ENCODE measurements at places on chromosomes 5 and 9.

DNA sequence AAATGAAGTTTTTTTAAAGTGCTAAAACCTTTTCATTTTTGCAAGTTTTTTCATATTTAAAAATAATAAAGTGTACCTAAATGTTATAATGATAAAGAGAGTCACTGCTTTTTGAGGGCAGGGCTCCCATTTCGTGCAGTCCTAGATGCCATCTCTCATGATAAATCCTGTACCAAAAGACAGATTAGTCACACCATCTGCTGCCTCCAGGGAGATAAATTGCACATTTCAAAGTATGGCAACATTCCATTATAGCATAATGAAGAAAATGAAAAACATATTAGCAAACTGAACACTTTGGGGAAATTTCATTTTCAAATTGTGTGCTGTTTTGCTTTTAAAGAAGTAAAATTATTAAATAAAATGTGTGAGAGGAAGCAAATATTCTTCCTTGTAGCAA is 257.2 kb downstream of the KIAA0825 start:
- no peak for DNase-seq

DNA sequence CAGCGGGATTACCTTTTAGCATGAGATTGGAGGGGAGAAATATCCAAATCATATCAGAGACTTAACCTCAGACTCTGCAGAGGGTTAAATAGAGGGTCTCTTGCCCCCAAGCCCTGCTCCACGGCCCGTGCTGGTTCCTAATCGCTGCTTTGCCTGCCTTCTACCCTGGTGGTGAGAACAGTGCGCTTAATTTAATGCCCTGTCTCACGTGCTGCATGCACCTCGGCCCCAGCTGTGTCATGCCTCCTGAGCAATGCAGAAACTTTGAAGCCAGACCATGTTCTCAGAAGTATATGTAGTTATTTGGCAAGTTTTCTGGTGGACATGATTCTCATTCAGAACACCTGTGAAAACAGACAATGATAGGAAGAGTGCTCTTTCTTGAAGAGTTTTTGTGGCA is 1.4 kb downstream of the OTULIN start:
- DNase-seq, result no peak

GRCh38 chr5:164475339-164475977 is 970.0 kb downstream of the MAT2B start:
- no peak for DNase-seq

DNA sequence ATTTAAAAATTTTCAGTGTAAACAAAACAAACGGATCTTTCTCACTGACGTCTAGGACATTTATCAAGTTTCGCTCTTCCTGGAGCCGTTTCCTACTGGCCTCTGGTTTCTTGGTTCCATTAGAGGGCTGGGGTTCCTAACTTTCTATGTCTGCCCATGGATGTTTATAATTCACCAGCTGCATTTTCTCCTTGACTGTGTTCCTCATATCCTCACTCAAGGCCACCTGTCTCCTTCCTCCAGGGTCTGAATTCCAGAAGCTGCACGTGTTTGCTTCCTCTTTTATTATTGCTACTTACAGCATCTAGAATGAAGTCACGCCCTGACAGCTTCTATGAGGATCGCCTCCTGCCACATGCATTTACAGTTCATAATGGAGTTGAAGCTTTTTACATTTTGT is 74.1 kb upstream of the BASP1 start:
- no peak for DNase-seq

GRCh38 chr5:170010595-170010994 is 30.3 kb upstream of the INSYN2B start:
- no peak for DNase-seq
